ENCODE measurements at places on chromosomes 6 and 20.
A peak's percentile ranks its signal among the peaks of the same experiment; 100 is the strongest.

DNA sequence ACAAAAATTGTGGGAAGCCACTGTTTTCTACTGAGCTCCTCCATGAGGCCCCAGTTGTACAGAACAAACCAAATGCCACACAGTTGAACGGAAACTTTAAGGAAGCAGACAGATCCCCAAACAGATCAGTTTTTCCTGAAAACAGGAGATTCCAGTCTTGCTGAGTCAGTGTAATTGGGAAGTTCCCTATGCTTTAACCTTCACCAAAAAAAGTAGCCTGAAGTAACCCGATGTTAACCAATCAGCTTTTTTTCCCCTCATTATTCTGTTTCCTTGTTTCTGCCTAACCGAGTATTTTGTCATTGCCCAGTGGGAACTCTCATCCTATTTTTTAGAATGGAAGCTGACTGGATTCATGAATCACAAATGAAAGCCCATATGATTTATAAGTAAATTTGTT lies 36.7 kb downstream of the MARCKS start:
- DNase-seq = no peak

DNA sequence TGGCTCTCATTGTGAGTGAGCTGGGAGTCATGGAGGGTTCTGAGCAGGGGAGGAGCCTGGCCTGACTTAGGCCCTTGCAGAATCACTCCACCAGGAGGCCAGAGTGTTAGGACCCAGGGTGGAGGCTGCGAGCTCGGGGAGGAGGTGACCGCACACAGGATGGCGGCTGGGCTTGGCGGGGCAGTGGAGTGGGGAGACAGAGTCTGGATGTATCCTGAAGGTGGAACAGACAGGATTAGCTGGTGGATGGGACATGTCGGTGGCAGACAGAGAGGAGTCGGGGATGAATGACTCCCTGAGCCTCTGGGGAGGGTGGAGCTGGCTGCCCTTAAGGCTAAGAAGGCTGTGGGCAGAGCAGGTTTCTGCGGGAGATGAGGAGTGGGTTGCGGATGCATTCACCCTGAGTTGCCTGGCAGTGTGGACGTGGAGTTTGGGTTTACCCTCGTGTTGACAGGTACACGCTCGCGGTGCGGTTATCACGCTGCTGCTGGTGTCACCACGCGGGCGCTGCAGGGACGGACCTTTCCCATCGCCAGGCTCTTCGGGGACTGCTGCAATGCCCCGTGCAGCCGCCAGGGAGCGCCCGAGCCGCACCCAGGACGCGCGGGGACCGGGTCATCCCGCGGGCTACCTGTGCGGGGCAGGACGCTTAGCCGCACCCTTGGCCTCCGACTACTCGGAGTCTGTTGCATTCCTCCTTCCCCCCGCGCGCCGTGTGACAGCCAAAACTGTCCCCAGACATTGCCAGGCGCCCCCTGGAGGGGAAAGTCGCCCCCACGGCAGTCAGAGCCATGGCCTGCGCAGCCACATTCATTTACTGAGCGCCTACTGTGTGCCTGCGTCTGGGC lies 43.0 kb upstream of the PTGIS start:
- DNase-seq = peak; percentile 56

DNA sequence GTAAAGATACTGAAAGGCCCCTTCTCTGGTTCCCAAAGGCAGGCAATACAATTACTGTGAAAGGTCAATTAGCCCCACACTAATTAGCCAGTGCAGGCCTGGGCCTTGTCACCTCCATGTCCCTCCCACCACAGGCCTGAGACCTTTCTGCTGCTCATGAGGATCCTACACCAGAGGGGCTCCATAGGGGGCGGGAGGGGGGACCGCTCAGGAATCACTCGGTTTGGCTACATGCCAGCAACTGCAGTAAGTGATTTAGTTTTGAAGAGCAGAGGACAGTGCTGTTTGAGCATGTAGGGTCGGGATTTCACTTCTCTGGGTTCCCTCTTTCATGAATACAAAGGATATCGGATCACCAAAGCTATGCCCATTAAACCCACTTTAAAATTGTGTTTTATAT lies 455.6 kb downstream of the PRKN start:
- DNase-seq = no peak

- DNase-seq = no peak
Observed at GRCh38 chr6:20658053-20658452, 123.8 kb downstream of the CDKAL1 start.

DNA sequence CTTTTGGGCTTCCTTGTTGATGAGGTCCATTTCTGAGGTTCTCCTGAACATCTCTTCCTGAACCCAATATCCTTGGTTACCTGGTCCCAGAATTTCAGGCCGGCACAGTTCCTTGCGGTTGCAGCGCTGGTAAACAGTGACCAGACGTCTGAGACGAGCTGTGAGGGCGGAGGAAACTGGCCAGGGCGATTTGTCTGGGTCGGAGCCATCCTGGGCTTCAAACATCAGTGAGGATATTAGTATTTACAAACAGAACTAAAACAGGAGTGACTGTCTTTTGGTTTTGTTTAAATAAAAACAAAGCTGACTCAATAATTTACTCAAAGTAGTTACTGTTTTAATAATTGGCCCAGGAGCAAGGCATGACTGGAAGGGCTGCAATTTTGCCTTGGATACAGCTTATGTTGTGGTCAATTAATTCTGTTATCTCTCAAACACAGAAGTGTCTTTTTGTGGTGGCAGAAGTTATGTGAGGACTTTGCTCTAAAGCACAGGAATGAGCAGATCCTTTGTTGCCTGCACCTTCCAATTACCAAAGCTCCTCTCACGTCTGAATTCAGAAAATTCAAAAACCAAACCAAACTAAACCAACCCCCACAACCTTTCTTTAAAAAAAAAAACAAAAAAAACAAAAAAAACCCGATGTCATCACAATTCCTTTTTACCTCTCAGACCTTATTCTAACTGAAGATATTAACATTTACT lies 58.7 kb upstream of the EMILIN3 start:
- no peak for DNase-seq

GRCh38 chr20:35181731-35182130 lies 9.9 kb downstream of the PROCR start:
- no peak for DNase-seq

DNA sequence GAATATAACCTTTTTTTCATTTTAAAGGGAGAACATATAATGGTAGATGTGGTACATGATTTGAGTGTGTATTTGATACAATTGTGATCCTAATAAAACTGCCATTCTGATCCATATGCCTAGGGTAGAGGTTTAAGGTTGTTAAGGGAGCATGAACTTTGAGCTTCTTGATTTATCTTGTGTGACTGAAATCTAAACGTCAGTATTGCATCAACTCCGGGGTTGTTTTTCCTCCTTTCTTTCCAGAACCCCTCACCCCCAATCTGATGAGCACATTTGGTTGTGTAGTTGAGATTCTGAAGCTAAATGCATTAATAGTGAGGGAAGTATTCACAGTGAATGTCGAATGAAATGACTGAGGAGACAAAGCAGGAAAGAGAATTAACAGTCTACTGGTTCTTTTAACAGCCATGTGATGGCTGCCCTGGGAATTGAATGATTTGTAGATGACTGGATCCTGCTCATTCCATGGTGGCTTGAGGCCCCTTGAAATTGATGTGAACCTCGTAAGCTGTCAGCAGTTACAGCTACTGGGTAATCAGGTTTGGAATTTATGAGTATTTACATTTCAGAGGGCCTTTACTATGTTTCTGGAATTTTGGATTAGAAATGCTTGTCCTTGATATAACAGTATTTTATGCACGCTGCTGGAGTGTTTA lies 44.8 kb downstream of the FARS2 start:
- DNase-seq = no peak

DNA sequence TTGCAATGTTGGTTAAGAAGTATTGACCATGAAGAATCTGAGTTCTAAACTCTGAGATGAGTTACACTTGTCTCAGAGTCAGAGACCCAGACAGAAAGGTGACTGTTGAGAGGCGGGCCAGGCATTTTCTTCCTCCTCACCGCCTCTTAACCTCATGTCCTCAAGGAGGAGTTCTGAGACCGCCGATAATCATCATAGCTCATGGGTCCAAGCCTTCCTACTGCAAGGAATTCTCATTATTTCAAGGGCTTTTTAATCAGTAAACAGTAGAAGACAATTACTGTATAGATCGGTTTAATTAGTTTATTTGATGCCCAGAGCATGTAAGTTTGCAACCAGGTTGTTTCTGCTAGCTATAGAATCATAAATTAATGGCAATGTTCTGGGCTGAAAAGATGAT lies 382.4 kb upstream of the MMS22L start:
- no peak for DNase-seq

DNA sequence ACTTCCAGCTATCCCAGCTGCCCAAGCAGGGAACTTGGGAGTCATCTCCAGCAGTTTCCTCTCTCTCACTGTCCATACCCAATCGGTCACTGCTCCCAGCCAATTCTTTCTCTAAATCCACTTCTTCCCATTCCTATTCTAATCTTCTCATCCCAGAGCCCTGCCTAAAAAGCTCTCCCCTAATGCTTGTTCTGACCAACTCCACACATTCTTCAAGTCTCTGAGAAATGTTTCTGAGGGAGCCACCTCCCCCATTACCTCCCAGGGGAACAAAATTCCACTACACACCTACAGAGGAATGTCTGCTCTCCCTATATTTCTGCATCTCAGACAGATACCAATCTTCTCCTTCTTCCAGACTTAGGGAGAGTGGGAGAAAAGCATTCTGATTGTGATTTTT lies 14.0 kb downstream of the SLC17A4 start:
- DNase-seq = no peak

DNA sequence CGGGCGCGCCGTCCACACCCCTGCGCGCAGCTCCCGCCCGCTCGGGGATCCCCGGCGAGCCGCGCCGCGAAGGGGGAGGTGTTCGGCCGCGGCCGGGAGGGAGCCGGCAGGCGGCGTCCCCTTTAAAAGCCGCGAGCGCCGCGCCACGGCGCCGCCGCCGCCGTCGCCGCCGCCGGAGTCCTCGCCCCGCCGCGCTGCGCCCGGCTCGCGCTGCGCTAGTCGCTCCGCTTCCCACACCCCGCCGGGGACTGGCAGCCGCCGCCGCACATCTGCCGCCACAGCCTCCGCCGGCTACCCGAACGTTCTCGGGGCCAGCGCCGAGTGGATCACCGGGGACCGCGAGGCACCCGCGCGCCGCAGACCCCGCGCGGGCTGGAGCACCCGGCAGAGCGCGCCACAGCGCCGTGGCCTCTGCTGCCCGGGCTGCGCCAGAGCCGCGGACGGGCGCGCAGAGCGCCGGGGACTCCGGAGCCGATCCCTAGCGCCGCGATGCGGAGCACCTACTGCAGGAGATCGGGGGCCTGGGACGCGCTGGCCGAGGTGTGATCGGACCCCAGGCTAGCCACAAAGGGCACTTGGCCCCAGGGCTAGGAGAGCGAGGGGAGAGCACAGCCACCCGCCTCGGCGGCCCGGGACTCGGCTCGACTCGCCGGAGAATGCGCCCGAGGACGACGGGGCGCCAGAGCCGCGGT lies at the start of gene BMP2:
TSS of gene BMP2 (plus strand) at position 151 of the 692 bp plus-strand sequence. CDS start 2,441 bp downstream, outside the sequence.
- DNase-seq = peak; percentile 38

DNA sequence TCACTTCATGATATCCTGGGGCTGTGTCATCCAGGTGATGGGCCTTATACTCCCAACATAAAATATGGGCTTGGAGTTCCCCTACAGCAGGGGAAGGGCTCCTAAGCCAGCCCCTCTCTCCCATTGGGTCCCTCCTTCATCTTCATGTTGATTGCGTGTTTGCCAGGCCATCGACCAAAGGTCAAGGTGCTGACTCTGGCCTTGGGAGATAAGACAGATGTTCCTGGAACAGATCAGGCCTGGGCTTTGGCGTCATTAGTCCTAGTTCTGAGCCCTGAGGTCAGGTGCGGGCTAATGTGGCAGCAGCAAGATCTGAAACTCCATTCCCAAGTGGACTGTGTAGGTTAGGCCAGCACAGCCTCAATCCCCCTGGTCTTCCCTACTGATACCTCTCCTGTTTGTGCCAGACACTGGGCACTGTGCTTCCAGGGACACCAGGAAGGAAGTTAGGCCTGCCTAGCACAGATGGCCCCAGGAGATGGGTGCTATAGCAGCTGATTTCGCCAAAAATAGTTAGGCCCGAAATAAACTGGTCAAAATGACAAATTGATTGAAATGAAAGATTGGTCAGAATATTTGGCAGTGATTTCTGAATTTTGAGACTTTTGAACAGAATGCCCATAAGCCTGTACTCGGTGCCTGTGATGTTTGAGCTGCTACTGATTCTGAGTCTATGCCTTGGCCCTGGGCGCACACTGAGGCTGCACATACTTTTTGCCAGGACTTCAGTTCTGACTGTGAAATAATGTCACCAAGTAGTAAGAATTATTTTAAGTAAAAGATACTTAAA lies 28.8 kb downstream of the EPB41L1 start:
- DNase-seq = no peak

- DNase-seq = no peak
Observed at GRCh38 chr6:70112716-70113115, 190.2 kb downstream of the COL9A1 start.

DNA sequence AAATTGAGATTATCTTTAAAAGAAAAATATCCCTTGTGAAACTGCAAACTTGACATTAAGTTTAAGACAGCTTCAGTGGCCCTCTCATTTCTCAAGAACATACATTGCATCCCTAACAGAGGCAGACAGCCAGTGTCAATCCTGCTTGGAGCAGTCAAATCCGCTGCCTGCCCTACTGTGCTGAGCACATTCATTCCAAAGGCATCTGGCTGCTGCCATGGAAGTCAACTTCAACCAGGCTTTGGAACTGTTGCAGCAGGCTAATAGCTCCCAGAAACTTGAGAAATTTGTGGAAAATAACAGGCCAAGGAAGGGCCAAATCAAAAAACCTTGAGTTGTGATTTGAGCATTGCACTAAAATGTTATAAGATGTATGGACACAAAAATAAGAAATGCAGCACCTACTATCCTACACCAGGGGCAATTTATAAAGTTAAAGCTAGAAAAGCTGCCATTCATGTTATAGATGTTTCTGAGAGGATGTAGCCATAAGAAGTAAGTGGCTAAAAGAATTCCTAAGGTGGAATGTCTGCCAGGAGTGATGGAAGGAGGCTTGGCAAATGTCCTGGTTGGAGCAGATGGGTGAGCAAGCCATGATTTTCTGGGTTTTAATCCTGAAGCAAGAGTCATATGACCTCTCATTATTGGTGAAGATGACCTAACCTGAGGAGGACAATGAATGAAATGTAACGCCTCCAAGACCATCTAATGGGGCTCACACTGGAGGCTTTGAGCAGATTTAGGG lies 31.4 kb upstream of the HAO1 start:
- DNase-seq = no peak

DNA sequence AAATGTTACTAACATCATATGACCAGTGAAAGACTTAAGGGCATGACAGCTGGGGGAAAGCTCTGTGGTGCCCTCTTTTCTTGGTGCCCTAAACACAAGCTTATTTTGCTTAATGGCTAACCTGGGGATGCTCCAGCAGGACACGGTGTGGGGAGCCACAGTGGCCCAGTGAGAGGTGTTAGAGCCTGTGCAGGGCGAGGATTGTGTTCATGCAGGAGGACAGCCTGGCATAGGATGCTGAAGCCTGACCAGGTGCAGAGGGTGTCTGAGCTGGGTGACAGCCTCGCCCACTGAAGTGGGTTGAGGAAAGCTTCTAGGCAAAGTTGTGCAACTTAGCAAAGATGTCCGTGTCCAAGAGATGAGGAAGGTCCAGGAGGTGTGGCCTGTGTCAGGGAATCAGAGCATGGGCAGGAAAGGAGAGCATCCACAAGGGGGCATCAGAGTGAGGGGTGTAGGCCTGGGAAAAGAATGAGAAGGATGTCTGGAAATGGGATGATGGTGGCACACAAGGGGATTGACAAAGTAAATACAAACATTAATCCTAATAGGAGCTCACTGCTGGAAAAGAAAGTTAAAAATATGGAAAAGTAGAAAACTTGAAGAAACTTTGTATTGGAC lies 33.9 kb downstream of the SLC17A4 start:
- DNase-seq = no peak

- no peak for DNase-seq
Observed at GRCh38 chr6:31621991-31622390, 1.5 kb downstream of the PRRC2A start.

All from NCI-H774 (cell line).